Spleen (tissue), 13 donors: ENCODE measurements at places on chromosomes 11 and 22. TPM values are rescaled to one million over a fixed set of nuclear protein-coding genes. Genes with fewer than 3 reads are reported as not detected.
A peak's percentile ranks its signal among the peaks of the same experiment; 100 is the strongest.

DNA sequence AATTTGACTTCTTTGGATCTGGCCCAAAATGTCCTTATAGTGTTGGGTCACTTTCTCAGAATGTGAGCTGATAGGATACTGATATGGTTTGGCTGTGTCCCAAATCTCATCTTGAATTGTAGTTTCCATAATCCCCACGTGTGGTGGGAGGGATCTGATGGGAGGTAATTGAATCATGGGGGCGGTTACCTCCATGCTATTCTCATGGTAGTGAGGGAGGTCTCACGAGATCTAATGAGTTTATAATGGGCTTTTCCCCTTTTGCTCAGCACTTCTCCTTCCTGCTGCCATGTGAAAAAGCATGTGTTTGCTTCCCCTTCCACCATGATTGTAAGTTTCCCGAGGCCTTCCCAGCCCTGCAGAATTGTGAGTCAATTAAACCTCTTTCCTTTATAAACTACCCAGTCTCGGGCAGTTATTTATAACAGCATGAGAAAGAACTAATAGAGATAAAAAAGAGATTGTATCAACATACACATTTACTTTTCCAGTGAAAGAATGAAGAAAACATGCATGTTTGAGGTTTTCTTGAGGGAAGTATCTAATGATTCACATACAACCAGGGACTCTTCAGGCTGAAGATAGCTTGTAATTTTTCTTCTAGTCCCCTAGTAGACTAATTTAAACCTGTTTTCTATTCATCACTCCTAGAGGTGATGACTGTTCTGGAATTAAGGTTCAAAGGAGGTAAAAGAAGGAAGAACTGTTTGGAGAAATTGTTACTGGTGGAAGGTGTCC is 17.3 kb upstream of the CSTF3 start:
- no peak overlapping the region for H3K4me3 ChIP-seq
- no peak overlapping the region for H3K27ac ChIP-seq
- H3K27me3 ChIP-seq, result no peaks in the 10 kb centered on the region
- H3K4me1 ChIP-seq, result no peaks in the 10 kb centered on the region

GRCh38 chr22:49305214-49305965 is 522.3 kb downstream of the BRD1 start:
- no peaks in the 10 kb centered on the region for H3K36me3 ChIP-seq
- no peaks in the 10 kb centered on the region for H3K27me3 ChIP-seq
- peak; percentile 88 for DNase-seq
- H3K4me3 ChIP-seq, result no peak overlapping the region
- H3K27ac ChIP-seq, result no peak overlapping the region

- no peak overlapping the region for H3K4me3 ChIP-seq
- H3K36me3 ChIP-seq, result no peaks in the 10 kb centered on the region
- H3K4me1 ChIP-seq, result no peaks in the 10 kb centered on the region
- no peak overlapping the region for H3K27ac ChIP-seq
- no peak for DNase-seq
Measured at GRCh38 chr11:84501750-84502149, 1125.4 kb downstream of the DLG2 start.

DNA sequence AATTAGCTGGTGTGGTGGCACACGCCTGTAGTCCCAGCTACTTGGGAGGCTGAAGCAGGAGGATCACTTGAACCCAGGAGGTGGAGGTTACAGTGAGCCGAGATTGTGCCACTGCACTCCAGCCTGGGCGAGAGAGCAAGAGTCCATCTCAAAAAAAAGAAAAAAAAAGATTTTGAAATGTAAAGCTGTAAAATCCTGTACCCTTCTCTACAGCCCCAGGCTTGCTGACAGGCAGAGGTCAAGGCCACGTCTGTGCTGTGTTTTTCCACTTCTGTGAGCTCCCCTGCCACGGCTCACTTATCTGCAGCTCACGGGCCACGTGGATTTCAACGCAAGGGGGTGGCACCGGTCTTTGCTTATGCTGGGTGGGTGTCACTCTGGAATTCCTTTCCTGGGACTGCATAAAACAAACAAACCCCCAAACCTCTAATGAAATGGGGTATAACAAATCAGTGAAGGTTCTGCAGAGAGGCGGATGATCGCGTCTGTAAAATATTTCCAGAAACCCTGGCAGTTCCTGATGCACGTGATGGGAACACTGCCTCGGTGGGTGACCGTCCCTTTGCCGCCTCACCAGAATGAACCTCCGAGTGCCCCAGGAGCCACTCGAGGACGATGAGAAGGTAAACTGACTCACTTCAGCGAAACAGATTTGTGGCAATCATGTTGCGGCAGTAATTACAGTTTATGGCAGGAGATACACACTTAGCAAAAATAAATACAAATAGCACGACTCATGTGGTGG is 44.0 kb upstream of the ATXN10 start:
- H3K4me1 ChIP-seq, result peaks cover 7% of the 10 kb centered on the region
- no peak overlapping the region for H3K27ac ChIP-seq
- peaks cover 25% of the 10 kb centered on the region for H3K27me3 ChIP-seq
- peak; percentile 24 for DNase-seq
- H3K36me3 ChIP-seq, result no peaks in the 10 kb centered on the region

Gene EHF
- total RNA-seq, result 0.37 TPM

Gene SLC22A12
- not detected for total RNA-seq
